NCI-H446 (cell line): ENCODE measurements at places on chromosomes 2 and 18.

DNA sequence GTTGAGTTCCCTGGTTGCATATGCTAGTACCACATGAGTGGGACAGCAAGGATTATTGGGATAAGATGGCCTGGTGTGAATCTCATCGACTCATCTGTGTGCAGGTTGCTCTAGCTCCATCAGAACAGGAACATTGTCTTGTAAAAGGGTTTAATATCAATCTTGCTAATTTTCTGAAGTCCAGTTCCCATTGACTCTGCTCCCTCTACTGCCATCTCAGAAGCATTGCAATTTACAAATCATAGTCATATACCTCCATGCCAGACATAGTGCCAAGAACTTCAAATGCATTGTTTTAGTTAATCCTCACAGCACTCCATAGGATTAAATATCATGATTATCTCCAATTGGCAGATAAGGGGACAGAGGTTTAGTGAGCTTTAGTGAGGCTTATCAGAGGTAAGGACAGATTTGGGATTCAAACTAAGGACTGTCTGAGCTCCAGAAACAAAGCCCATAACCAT lies 4.8 kb upstream of the STAT4 start:
- peak; percentile 27 for DNase-seq

DNA sequence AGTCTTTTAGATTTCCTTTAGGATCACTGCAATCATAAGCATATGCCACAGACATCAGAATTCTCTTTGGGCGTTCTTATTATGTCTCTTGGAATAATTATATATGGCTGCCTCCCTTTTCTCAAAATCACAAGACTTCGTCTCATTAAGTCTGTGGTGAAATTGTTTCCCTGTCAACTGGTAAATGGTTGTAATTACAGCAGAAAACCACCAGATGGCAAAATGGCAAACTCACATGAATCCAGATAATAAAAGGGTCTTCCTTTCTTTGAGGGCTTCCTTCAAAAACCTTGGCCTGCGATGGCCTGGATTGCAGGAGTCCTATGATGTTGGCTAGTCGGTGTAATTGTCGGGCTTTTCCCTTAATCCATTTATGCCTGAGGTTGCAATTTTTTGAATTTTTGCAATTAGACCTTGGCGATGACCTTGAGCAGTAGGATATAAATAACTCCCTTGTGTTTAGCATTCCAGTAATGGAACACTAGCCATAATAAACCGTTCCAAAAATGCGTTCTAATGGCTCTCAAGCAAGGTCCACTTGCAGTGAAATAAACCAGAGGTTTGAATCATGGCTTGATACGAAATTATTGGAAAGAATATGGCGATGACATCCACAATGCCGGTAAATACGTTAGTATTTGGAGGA lies 656.4 kb downstream of the MBD2 start:
- peak; percentile 54 for DNase-seq

DNA sequence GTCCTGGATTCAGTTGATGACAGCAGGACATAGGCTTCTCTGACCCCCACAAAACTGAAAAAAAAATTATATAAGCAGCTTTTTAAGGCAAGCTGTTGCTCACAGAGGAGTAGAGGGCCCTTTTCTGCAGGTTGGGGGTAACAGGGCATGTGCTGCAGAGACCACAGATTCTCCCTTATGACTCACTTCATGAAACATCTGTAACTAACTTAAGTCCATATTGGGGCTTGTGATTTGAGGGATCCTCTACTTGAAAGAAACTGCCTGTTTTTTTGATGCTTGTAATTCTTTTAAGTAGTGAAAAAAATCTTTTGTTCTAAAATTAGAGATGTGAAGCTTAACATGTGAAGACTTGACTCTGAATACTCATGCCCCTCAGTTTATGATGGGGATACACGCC lies 33.4 kb downstream of the XRCC5 start:
- no peak for DNase-seq

- DNase-seq, result no peak
Measured at GRCh38 chr2:157853211-157853610, 22.9 kb downstream of the ACVR1 start.

- DNase-seq, result no peak
Measured at GRCh38 chr2:195450552-195451113, 206.4 kb upstream of the SLC39A10 start.

DNA sequence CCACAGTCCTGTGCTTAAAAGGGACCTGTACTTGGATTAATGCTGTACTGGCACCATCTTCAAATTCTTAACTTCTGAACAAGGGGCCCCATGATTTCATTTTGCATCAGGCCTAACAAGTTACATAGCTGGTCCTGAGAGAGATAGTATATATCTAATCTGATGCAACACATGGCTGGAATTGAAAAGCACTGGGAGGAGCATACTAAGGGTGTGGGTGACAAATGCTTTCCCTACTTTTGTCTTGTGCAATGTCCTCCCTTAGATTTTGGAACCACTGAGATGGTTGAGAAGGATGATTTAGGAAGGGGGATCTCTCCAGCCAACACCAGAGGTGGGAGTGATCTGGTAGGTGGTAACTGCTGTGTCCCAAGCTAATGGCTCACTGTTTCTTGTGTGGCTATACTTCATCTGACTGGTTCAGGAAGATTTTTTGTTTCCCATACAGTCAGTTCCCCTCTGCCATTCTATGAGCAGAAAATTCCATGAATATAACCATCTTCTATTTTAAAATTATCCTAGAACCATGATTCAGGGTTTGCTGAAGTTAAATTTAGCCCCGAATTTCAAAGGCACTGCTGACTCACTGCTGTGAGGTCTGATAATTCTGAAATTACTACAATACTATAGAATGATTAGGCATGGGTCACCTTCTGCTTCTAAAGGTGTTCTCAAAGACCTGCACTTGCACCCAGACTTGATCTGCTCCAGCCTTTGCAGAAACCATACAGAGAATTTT lies 108.3 kb upstream of the NCKAP5 start:
- DNase-seq, result no peak
